ENCODE measurements at places on chromosomes 12 and 14. TPM values are rescaled to one million over a fixed set of nuclear protein-coding genes. Genes with fewer than 3 reads are reported as not detected.

The ITGA5 gene
- total RNA-seq: 110 TPM

The SLC10A1 gene
- total RNA-seq: not detected

The GALNT16 gene
- 0.07 TPM for total RNA-seq

GRCh38 chr12:11814374-11814773 is 164.9 kb downstream of the ETV6 start:
- peaks cover 3% of the 10 kb centered on the region for H3K36me3 ChIP-seq
- H3K27ac ChIP-seq: no peak overlapping the region
- no peak overlapping the region for H3K4me3 ChIP-seq
- no peaks in the 10 kb centered on the region for H3K27me3 ChIP-seq
- no peaks in the 10 kb centered on the region for H3K4me1 ChIP-seq

DNA sequence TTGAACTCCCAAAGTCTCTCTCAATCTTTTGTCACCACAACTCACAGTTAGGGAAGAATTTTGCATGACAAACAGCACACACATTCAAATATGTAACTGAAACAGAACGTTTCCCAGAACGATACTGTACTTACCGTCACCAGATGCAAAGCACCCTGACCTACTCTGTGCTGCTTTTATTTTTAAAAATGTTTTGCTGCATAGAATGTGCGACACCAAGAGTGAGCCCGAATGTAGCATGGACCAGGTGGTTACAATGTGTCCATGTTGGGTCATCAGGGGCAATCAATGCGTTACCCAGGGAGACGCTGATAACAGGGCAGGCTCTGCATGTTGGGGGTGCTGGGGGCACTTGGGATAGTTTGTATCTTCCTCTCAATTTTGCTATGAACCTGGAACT is 14.6 kb upstream of the EIF5 start:
- H3K27me3 ChIP-seq: no peaks in the 10 kb centered on the region
- no peak overlapping the region for H3K4me3 ChIP-seq
- H3K36me3 ChIP-seq: no peaks in the 10 kb centered on the region
- H3K4me1 ChIP-seq: no peaks in the 10 kb centered on the region

The DHRS2 gene
- total RNA-seq: not detected

GRCh38 chr12:116259800-116260577 is 17.5 kb downstream of the MED13L start:
- peaks cover 15% of the 10 kb centered on the region for H3K4me1 ChIP-seq
- no peaks in the 10 kb centered on the region for H3K36me3 ChIP-seq
- no peaks in the 10 kb centered on the region for H3K27me3 ChIP-seq
- no peak overlapping the region for H3K27ac ChIP-seq

- no peak overlapping the region for H3K27ac ChIP-seq
- H3K4me1 ChIP-seq: no peaks in the 10 kb centered on the region
- H3K36me3 ChIP-seq: no peaks in the 10 kb centered on the region
Observed at GRCh38 chr12:103468837-103469236, 26.9 kb downstream of the C12orf42 start.

- H3K27ac ChIP-seq: peak overlapping the region; percentile 75
- DNase-seq: no peak
- H3K4me3 ChIP-seq: no peak overlapping the region
- peaks cover 29% of the 10 kb centered on the region for H3K4me1 ChIP-seq
- no peaks in the 10 kb centered on the region for H3K27me3 ChIP-seq
- H3K36me3 ChIP-seq: no peaks in the 10 kb centered on the region
Observed at GRCh38 chr12:12467688-12468261, 94.9 kb downstream of the DUSP16 start.

GRCh38 chr12:128286970-128287369 is 20.0 kb downstream of the TMEM132C start:
- H3K27ac ChIP-seq: no peak overlapping the region
- H3K36me3 ChIP-seq: no peaks in the 10 kb centered on the region
- H3K4me1 ChIP-seq: no peaks in the 10 kb centered on the region
- H3K27me3 ChIP-seq: no peaks in the 10 kb centered on the region
- no peak overlapping the region for H3K4me3 ChIP-seq

The WNT5B gene
- 0.29 TPM for total RNA-seq

GRCh38 chr12:51083126-51083833 is at the start of gene CSRNP2:
Gene CSRNP2, minus strand, starts transcription at chr12:51083596. Its CDS starts 7,035 bp downstream, at chr12:51076561.
- H3K36me3 ChIP-seq: no peaks in the 10 kb centered on the region
- H3K27ac ChIP-seq: peak within 1 kb of the TSS; percentile 97
- DNase-seq: peak; percentile 95
- peaks cover 7% of the 10 kb centered on the region for H3K4me1 ChIP-seq

The FAM186B gene
- 0.66 TPM for total RNA-seq

The AQP2 gene
- total RNA-seq: not detected

DNA sequence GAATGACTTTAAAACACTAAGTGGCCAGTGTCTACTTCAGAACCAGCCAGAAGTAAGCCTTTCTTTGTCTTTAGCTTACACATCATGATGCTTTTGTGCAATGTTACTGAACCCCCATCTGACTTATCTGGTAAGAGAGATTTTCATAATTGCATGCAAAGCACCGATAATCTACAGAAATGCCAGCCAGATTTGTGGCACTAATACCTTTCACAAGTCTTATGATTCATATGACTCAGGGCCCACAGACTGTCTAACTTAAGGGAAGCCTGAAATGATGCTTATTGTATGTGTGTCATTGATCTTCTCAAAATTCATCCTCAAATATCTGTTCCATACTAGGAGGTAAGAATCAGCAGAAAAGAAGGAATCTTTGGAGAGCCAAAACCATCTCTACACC is 18.0 kb downstream of the IGF1 start:
- no peak for DNase-seq
- H3K4me3 ChIP-seq: no peak overlapping the region
- H3K36me3 ChIP-seq: no peaks in the 10 kb centered on the region
- H3K27me3 ChIP-seq: no peaks in the 10 kb centered on the region
- H3K4me1 ChIP-seq: no peaks in the 10 kb centered on the region

- H3K4me1 ChIP-seq: peaks cover 3% of the 10 kb centered on the region
- no peak for DNase-seq
- no peaks in the 10 kb centered on the region for H3K36me3 ChIP-seq
- no peak overlapping the region for H3K4me3 ChIP-seq
- H3K27ac ChIP-seq: no peak overlapping the region
- H3K27me3 ChIP-seq: no peaks in the 10 kb centered on the region
Observed at GRCh38 chr12:68805592-68806120, 2.3 kb upstream of the MDM2 start.

DNA sequence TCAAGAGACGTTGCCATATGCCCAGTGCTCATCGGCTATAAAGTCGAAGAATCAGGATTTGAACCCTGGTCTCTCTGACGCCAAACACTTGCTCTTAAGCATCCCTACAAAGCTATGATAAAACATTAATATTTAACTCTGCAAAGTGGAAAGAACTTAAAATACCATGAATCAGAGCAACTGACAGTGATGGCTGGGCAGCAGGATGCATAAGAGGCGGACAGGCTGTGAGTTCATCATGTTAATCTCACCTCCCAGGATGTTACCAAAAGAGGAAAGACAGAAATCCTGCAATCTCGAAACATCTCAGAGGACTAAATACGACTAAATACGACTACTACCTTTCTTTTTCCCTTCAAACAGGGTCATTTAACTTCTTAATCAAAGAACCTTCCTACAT is 5.8 kb downstream of the DICER1 start:
- DNase-seq: no peak
- no peak overlapping the region for H3K27ac ChIP-seq
- H3K4me1 ChIP-seq: peaks cover 48% of the 10 kb centered on the region
- H3K36me3 ChIP-seq: no peaks in the 10 kb centered on the region
- no peaks in the 10 kb centered on the region for H3K27me3 ChIP-seq

- no peak for DNase-seq
- H3K36me3 ChIP-seq: no peaks in the 10 kb centered on the region
- no peaks in the 10 kb centered on the region for H3K27me3 ChIP-seq
- H3K4me3 ChIP-seq: no peak overlapping the region
- no peaks in the 10 kb centered on the region for H3K4me1 ChIP-seq
Observed at GRCh38 chr14:62886461-62886860, 158.8 kb downstream of the KCNH5 start.

All from naive thymus-derived CD4-positive, alpha-beta T cell (primary cell).